MCF 10A (cell line): ENCODE measurements at places on chromosomes 1 and 21.

DNA sequence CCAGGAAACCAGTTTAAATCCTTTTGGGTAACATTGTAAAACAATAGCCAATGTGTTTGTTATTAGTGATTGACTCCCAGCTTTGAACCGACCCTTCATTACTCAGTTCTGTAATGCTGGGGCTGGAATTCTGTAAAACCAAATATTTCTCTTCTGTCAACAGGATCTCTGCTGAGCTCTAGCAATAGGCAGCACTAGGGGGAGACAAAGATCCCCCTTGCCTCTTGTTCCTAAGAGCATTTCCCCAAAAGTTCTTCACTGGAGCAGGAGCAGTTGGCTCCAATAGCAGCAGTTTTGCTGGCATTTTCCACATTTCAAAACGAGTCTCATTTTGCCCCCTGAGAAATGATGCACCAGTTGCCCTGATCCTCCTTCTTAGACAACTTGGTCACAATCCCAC, 1671.1 kb downstream of the MRPL39 start:
- DNase-seq, result peak; percentile 38

- no peak for DNase-seq
Observed at GRCh38 chr1:180627411-180627810, 4.4 kb upstream of the XPR1 start.

GRCh38 chr1:28796352-28797211, 15.4 kb upstream of the OPRD1 start:
- no peak for DNase-seq

DNA sequence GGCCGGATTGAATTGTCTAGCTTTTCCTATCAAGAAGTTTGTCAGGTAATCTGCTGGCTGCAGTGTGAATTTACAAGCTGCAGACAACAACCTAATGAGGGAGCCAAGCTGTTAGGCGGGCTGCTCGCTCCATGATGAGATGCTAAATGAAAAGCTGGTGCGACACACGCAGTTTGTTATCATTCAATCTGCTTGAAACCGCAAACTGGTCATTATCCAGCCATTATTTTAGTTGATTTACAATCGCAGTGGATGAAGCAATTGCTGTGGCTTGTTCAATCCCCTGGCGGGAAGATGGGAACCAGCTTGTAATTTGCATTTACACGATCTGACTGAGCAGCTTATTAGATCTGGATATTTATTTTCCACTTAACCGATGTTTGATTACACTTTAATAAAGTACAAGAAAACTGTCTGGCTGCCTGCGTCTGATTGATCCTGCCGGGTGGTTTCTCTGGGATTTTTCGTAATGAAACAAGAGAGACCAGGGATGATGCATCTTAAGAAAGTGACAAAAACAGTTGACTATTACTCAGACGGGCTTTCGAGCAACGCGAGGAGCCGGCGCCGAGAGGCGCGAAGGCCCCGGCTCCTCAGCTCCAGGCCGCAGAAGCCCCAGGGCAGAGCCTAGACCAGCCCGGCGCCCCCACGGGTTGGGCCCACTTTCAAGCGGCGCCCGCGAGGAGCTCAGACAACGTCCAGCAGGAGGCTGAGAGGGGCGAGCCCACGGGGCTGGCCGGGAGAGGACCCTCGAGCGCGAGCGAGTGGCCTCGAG, 118.0 kb upstream of the BARHL2 start:
- no peak for DNase-seq

- DNase-seq, result no peak
Observed at GRCh38 chr1:79679916-79680315, 673.4 kb upstream of the ADGRL4 start.

DNA sequence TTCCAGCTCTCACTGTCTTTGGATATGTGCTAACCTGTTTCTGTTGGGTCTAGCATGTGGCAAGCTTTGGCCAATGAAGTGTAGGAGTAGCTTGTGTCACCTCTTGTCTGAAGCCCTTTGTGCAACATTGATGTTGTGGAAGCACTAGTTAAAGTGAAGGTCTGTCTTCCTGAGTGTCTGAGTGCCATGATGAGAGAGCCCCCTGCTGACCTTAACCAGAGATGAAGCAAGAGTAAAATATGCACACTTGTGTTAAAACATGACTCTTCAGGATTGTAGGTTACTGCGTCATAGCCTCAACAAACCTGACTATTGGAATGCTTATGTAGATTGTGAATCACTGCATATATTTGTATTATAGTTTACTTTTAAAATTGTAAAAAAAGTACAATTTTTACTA, 103.7 kb downstream of the NCAM2 start:
- DNase-seq, result peak; percentile 68

DNA sequence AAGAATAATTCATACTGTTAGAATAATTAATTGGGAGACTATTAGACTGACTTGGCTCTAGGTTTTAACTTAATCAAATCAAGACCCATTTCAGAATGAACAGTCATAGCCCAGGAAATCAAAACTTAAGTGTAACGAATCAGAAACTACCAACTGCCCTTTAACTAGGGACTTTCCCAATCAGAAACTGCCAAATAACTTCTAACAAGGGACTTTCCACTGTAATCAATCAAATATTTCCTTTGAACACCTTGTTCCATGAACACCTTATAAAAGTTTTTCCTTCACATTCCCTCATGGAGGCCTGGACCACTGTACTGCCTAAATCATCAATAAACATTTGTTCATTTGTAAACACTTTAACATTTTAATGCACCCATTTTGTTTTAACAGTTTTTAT, 1054.7 kb upstream of the TMPRSS15 start:
- no peak for DNase-seq

GRCh38 chr1:165903672-165904071, 76.3 kb downstream of the UCK2 start:
- peak; percentile 99 for DNase-seq

GRCh38 chr21:39347537-39347936, 1.4 kb downstream of the HMGN1 start:
- peak; percentile 17 for DNase-seq

GRCh38 chr1:35717911-35718476, 690 bp downstream of the C1orf216 start:
- peak; percentile 51 for DNase-seq

- DNase-seq, result no peak
Observed at GRCh38 chr21:41166884-41167283, 1.1 kb upstream of the BACE2 start.

- no peak for DNase-seq
Observed at GRCh38 chr1:228312136-228312764, 94.4 kb downstream of the TRIM11 start.

GRCh38 chr1:152783095-152783494, 3.0 kb upstream of the LCE1E start:
- DNase-seq, result peak; percentile 0

DNA sequence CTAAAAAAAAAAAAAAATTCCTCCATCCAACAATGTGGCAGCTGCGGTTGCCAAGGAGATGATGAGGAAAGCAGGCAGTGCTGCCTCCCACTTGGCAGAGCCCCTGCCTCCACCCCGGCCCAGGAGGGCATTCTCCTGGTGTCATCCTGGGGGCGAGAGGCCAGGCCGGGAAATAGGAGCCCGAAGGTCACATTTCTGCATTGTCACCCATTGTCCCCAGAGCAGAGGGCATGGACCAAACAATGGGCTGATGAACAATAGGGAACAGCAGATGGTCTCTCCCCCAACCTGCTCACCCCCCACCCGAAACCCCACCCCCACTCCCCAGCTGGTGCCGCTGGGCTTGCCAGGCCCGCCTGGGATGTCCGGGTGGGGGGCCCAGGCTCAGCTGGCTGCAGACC, 37.3 kb downstream of the CAMK2N1 start:
- DNase-seq, result no peak

DNA sequence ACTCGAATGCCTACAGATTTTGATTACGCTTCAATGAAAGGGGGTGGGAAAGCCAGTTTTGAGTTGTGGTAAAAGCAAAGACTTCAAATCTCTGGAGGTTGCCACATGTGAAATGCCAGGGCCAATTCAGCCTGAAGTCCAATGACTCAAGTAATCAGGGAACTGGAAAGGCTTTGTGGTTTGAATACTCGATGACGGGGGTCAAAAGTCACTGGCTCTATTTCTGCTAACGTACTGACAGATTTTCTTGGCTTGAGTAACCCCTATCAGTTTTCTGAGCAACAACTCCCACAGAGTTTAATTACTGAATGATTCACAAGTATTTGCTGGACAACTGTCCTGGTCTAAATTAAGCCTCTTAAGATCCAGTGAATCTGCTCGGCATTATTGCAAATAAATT, 152.2 kb downstream of the SIPA1L2 start:
- DNase-seq, result peak; percentile 99
